ENCODE measurements at places on chromosomes 3 and 15.

- DNase-seq = no peak
Observed at GRCh38 chr15:57609805-57610529, 18.3 kb downstream of the MYZAP start.

GRCh38 chr3:54970895-54971294, 43.0 kb upstream of the LRTM1 start:
- DNase-seq = no peak

GRCh38 chr3:50486219-50486888, 17.1 kb downstream of the CACNA2D2 start:
- no peak for DNase-seq

- DNase-seq = no peak
Observed at GRCh38 chr3:30455840-30456239, 150.6 kb upstream of the TGFBR2 start.

GRCh38 chr15:32674681-32675080, 33.2 kb downstream of the SCG5 start:
- DNase-seq = no peak

GRCh38 chr3:173865900-173866498, 468.5 kb downstream of the NLGN1 start:
- DNase-seq = no peak

DNA sequence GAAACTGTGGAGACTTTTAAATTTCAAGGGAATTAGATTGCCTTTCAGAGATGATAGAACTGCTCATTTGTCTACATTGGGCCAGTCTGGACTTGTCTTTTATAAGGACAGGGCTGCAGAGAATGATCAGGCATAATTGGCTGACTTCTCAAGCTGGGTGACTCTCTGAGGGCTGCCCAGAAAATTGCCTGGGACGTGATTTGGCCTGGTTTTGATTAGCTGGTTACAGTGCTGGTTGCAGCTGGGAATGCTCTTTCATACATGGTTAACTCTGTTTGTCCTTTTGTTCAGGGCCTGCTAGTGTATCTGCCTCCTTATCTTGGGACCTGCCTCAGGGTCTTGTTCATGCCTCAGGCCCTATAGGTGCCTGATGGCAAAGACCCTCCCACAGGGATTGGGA, 245.6 kb downstream of the CLSTN2 start:
- DNase-seq = no peak

DNA sequence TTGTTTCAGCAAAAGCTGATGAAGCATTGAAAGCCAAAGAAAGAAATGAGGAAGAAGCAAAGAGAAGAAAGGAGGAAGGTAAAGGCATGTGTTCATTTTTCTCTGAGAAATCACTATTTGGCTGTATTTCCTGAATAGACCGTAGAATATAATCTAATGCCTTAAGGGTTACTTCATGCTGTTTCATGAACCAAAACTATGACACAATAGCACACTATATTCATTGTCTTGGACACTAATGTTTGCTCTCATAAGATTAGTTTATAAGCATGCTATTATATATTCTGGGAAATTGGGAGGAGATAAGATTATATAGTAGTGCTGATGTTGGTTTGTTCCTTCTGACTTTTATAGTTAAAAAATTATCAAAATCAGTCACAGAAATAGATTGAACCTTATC, 110.1 kb upstream of the MLF1 start:
- no peak for DNase-seq

DNA sequence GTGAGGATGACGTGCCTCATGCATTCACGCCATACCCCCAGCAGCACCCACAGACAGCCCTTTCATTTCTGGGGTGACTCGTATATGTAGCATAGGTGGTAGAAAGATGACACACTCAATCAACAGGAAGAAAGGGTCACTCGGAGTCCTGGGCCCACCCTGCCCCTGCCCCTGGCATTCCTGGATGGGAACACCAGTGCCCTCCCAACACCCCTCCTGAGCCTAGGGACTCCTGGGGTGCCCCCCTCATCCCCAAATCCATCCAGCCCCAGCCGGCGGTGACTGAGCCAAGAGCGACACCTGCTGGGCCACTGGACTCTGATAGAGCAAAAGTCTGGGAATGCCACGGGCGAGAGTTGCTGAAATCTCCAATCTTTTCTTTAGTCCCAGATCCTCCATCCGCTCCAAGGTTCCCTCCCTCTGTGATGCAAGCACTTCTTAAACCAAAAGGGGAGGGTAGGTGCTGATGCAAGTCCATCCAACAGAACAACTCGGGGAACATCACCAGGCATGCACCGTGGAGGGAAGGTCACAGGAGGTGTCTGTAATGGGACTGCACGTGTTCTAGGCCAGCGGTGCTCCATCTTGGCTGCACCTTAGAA, 31.1 kb downstream of the ACAN start:
- DNase-seq = no peak

DNA sequence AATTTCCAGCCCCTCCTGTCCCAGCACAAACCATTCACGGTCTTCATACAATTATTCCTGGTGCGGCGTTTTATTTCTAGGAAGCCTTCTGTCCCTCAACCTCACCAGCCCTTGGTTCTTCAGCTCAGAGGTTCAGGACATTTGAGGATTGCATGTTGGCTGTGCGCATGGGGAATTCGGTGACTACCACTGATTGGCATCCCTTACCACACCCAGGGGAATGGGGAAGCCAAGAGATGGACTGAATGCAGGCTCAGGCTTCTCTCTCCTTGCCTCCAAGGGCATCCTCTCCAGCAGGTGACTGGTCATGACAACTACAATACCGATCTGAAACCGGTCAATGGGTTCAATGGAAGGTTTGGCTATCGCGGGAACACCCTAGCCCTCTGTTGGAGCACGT, 153.8 kb downstream of the MTHFS start:
- no peak for DNase-seq

GRCh38 chr3:45054196-45054857, 28.2 kb downstream of the CLEC3B start:
- no peak for DNase-seq

GRCh38 chr3:146653978-146654377, 48.8 kb upstream of the PLSCR5 start:
- DNase-seq = no peak

DNA sequence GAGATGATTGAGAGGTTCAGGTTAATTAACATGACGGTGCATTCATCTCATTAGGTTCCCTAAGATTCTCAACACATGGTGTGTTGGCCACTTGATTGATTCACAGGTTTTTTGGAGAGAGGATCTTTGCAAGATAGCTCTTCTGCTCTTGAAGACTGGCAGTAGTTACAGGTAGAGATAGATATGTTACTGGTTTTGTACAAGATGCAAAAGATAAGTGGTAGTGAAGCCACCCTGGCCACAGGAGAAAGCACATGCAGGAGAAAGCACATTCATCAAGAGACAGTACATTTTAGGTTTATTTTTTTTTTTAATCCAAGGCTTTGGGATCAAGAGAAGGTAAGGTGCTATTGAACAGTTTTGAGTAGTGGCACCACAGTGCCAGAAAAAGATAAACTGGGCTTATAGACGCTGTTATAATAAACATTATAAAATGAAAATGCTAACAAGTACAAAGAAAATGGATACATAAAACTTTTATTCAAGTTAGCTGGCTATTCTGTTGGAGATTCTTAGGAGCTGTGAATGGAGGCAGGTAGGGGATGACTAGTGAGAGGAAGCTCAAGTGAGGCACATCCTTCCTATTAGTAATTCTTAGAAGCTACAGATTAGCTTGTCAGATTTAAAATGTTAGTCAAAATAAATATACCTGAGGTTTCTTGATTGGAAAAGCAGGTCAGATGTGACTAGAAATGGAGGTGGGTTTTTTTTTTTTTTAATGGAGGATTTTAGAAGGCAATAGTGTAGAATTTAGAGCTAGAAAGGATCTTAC, 10.8 kb downstream of the SELENOT start:
- DNase-seq = no peak

- DNase-seq = no peak
Observed at GRCh38 chr3:188321258-188321657, 167.3 kb downstream of the LPP start.

GRCh38 chr3:112629425-112629824, 11.5 kb downstream of the CCDC80 start:
- DNase-seq = no peak

DNA sequence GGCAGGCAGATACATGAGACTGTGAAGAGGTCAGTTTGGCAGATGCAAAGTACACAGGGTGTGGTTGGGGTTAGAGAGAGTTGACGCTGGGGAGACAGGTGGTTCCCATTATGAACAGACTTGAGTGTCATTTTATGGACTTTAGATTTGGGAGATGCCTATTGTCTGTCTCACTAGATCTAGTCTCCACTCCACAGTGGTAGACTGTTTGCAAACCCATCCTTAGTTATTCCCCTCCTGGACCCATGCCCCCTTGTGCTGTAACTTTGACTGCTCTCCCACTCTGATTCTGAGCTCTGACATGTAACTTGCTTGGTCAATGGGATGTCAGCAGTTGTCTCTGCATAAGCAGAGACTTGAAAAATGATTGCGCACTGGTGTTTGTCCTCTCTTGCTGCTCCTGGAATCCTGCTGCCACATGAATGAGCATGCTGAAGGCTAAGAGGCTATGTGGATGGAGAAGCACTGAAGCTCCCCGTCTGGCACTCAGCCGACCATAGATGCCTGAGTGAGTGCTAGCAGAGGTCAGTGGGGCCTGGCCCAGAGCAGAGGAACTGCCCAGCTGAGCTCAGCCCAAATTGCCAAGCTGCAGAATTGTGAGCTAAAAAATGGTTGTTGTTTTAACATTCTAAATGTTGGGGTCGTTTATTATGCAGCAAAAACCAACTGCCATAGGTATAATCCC, 88.2 kb downstream of the FAM43A start:
- no peak for DNase-seq

DNA sequence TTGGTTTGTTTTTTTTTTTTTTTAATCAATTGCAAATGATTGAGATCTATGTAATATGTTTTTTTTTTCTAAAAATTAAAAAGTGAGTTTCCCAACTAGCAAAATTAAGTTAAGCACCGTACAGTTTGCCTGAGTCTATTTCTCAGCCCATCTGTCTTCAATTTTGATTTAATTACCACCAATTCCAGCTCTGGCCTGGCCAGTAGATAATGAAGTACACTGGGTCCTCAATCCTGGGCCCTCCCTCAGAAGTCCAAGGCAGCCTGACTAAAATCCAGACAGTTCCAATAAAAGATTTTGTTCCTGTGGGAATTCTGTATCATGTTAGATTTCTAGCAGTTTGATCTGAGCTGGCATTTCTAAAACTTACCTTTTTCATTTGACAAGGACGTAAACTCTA, 887.2 kb downstream of the NAALADL2 start:
- DNase-seq = no peak

DNA sequence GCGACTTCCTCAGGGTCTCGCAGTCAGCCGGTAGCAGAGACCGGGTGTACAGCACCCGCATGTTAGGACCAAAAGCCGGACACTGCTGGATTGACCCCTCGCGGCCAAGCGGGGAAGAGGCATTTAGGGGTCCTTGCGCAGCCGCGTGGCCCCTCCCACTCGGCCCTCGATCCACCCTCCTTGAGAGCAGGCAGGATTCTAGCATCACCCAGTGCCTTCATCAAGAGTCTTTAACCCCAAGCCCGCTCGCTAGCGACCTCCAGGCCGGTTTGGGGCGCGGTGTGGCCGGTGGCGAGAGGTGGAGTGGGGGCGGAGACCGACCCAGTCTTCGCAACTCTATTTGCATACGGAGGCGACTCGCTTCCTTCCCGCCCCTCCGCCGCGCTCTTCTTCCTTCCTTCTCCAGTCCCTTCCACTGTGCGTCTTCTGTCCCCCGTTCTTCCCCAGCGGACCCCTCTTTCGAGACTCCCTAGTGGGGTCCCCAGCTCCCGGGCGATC, at the start of gene ST6GAL1:
Gene ST6GAL1, plus strand, starts transcription at position 384 of the 498 bp plus-strand sequence. CDS start 112,178 bp downstream, outside the sequence.
- DNase-seq = peak; percentile 30

DNA sequence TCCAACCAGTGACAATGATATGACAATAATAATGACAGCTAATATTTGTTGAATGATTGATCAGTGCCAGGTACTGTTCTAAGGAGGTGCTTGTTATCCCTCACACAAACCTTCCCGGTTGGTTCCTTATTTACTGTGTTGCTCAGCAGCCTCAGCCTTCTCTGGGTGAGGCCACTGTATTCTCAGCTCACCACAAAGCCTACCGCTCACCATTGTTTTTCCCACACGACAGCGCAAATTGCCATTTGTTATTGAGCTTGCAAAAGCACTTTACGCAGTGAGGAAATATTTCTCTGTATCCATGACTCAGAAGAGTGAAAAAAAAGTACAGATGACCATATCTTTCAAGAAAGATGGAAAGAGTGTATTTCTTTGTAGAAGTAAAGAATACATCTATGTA, 49.5 kb upstream of the PDZRN3 start:
- no peak for DNase-seq

DNA sequence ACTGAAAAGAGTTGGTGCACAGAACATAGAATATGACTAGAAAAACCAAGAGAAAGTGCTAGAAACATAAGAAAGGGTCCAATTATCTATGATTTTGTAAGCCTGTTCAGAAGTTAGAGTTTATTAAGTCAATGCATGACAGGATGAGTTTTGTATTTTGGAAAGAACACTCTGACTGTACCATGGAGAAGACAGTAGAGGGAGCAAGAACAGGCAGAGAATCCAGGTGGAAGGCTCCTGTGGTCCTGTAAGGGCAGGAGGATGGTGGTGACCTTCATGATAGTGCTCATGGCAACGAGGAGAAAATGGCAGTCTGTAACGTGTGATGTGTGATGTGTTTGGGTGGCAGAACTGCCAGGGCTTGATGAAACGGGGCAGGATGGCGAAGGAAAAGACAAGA, 249.1 kb downstream of the CTNNB1 start:
- no peak for DNase-seq

DNA sequence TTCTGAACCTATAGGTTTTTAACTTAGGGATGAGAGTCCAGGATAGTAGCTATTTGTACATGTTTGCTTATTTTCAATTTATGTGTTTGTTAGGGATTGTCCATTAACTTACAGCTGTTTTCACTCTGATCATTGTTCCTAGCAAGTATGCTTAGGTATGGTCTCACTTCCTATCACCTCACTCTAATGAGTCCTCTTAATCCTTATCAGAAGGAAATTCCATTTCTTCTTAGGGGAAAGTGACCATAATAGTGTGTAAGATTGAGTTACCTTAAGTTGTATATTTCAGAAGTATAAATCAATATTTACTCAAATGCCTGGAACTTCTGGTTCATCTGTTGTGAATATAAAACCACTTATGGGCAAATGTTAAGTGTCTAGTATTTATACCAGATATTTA, 53.0 kb downstream of the PIAS1 start:
- no peak for DNase-seq

GRCh38 chr3:171458071-171458863, 1.9 kb downstream of the TNIK start:
- DNase-seq = no peak

- DNase-seq = no peak
Observed at GRCh38 chr3:102360183-102360860, 74.5 kb upstream of the ZPLD1 start.

DNA sequence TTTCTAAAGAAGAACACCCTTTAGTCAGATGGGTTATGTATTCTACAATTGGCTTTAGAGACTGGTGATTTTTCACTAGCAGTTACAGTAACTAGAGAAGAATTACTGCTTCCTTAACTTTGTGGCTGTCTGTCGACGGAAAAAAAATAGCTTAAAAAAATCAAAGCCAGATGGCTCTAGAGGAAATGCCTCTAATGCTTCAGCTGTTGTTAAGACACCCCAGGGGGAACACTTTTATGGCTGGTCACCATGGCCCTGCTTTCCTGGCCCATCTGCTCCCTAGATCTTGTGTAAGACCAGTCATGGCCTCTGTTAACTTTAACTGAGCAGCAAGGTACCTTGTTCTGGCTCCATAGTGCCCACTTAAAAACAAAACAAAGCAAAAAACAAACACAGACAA, 198.6 kb upstream of the PLSCR5 start:
- DNase-seq = no peak

GRCh38 chr15:94094310-94094709, 137.1 kb upstream of the MCTP2 start:
- no peak for DNase-seq
